ENCODE measurements at places on chromosomes 4 and X.

DNA sequence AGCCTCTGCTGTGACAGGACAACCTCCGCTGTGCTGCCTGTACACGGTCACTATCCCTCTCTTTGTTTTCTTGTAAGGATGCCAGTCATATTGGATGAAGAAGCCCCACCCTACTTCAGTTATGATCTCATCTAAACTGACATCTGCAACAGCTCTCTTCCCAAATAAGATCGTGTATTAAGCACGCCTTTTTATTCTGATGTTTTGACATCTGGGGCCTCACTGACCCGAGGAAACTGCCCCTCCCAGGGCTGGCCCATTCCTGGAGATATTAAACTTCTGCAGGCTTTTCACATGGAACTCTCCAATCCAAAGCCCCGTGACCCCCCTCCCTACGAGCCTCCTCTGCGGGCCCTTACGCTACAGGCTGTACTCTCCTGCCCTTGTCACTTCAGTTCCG lies 232.0 kb downstream of the ARHGAP10 start:
- no peak for DNase-seq

- no peak for DNase-seq
Observed at GRCh38 chrX:39409246-39409917, 608.1 kb downstream of the MID1IP1 start.

DNA sequence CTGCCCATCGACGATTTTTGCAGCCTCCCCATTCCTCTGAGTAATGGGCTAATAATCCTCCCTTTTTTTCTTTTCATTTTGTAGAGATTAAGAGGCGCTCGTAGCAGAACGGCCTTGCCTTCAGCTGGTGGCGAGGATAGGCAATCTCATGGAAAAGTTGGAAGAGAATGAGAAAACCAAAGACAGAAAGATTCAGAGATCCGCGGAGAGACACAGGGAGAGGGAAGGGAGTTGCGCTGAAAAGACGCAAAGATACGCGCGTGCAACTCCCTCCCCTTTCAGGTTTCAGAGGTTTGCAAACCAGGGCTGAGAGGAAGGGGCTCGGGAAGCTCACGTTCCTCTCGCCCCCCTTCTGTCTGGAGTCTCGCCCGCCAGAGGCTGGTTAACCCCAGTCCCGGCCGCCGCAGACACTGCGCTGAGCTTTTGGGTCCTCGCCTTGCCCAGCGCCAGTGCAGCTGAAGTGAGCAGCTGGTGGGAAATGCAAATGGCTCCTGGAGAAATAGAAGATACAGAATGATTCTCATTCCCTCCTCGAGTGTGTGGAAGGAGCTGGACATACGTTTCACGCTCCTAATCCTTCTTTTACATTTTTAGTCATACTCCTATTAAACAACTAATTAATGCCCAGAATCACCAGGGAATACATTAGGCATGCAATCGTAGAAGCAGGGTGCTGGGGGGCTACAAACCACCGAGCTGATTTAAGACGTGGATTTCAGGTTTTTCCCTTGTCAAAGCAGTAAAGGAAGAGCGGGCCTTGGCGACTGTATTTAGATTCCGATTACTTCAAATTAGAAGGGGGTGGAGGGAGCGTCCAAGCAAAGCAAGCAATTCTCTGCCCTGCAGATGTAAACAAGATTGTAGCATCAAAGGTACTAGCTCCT lies 16.6 kb upstream of the PITX2 start:
- DNase-seq: no peak

- DNase-seq: no peak
Observed at GRCh38 chr4:112823156-112823555, 186.2 kb downstream of the LARP7 start.

DNA sequence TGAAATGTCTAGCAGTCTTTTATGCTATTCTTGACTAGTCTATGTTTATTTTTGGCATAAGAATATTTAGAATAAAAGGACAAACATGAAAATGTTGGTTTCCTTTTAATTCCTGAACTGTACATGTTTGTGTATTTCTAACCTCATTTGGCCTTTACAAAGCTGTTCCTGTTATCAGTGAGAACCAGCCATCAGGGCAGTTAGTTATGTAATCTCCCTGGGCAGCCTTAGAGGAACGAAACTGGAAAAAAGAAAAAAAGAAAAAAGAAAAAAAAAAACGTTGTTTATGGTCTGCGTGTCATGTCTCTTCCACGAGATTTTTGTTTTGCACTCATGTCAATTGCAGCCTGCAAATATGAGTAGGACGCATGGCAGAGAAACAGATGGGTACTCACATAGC lies 193.7 kb downstream of the MAGEB5 start:
- no peak for DNase-seq

DNA sequence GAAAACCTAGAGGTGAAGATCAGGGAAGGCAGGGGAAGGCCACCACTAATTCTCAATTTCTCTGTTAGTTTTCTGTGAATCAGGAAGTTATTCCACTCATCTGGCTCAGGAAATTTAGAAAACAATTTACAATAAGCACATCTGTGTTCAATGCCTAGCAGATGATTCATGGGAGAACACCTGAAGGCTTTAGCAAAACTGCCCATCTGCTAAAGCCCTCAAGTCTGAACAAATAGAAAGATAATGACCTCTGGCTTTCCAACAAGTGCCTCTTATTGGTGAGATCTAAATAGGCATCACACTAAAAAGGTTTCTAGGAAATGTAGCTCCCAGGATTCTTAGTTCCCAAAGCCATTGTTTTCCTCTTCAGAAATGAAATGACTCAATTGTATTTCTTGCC lies 122.1 kb upstream of the GNPDA2 start:
- DNase-seq: no peak

- DNase-seq: no peak
Observed at GRCh38 chrX:116862340-116862739, 399.6 kb upstream of the CT83 start.

DNA sequence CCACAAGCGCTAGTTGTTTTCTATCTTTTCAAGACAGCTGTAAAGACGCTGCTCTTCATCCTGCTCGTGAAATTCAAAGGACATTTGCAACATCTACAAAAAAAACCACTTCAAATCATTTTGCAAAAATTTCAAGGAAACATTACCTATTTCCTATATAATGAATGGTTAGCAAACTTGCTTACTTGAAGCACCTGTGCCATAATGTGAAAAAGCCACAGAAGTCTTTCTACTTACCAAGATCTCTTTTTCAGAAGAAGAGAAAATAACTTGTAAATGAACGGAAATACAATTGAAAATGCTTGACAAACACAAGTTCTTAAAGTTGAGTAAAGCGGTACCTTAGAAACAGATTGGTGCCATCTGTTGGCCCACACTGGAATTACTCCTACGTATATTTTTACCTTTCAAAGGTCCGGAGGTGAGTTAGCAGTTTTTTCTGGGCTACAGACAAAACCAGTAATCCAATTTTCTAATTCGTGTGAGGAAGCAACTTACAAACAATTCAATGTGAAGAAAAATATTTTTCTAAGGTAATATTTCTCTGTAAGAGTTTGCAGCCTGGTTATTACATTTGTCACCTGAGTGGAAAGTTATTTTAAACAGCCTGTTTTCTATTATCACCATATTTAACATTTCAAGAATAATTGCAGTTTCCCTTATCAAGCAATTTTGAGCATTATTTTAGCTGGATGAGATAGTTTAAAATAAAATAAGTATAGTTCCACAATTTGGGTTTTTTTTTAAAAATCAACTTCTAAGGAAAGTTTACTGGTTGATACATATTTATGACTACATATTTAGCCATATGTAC lies at the start of gene TLR6:
Gene TLR6, minus strand, starts transcription at position 294 of the 814 bp plus-strand sequence. CDS start 27,344 bp downstream, outside the sequence.
- DNase-seq: no peak

- no peak for DNase-seq
Observed at GRCh38 chr4:82551734-82552133, 10.1 kb downstream of the TMEM150C start.

- DNase-seq: no peak
Observed at GRCh38 chr4:151573945-151574344, 165.0 kb downstream of the FHIP1A start.

DNA sequence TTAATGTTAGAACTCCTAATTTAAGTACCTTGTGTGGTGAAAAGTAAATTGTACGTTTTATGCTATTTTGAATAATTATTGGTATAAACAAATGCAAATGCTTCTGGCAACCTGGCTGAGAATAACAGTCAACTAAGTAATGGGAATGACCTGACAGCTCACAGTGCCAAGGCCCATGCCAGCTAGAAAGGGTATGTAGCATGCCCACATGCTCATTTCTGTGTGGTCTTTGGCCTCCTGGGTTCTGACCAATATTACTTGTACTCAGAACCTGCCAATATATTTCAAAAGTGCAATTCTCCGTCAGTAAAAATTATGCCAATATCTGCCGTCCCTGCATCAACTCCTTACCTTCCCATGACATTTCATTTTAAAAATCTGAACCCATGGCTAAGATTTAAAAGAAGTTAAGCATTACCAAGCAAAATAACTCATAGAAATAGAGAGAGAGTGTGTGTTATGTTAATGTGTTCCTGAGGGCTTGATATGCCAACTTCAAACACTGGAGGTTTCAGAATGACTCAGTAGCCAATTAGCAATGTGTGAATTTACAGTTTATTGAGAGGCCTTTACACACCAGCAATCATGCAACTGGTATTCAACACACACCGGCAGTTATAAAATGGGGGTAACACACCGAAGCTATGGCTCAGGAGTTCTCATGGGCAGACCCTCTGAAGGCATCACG lies 820.8 kb downstream of the FSTL5 start:
- no peak for DNase-seq

DNA sequence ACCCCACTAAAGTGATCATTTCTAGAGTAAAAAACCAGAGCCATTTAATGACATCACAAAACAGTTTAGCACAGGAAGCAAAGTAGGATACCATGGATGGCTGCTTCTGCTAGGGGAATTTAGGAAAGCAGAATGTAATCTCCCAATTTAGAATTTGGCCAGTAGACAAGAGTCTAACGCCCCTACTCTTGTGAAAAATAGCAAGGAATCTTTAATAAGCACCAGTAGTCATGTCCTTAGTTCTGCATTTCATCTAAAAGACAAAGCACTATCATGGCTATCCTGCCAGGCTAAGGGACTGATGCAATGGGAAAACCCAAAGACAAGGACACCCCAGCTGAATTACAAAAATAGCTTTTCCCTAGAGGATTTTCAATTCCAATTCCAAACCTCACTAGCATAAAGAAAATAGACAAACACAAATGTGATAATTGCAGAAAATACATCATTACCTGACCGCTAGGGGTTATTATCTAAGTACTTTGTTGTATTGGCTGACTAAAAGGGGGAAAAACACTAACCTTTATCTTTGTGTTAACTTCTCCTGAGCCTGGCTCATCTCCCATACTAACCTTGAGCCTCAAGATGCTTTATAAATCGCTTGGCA lies 2.6 kb upstream of the AMMECR1 start:
- no peak for DNase-seq

- DNase-seq: no peak
Observed at GRCh38 chrX:150460781-150461180, 97.7 kb downstream of the MAMLD1 start.

GRCh38 chrX:68843992-68844391 lies 15.2 kb downstream of the EFNB1 start:
- no peak for DNase-seq

GRCh38 chr4:123817025-123817688 lies 420.6 kb downstream of the SPRY1 start:
- DNase-seq: no peak

GRCh38 chr4:36140421-36140820 lies 103.9 kb downstream of the ARAP2 start:
- no peak for DNase-seq

- DNase-seq: no peak
Observed at GRCh38 chr4:40909363-40909876, 159.7 kb downstream of the NSUN7 start.

DNA sequence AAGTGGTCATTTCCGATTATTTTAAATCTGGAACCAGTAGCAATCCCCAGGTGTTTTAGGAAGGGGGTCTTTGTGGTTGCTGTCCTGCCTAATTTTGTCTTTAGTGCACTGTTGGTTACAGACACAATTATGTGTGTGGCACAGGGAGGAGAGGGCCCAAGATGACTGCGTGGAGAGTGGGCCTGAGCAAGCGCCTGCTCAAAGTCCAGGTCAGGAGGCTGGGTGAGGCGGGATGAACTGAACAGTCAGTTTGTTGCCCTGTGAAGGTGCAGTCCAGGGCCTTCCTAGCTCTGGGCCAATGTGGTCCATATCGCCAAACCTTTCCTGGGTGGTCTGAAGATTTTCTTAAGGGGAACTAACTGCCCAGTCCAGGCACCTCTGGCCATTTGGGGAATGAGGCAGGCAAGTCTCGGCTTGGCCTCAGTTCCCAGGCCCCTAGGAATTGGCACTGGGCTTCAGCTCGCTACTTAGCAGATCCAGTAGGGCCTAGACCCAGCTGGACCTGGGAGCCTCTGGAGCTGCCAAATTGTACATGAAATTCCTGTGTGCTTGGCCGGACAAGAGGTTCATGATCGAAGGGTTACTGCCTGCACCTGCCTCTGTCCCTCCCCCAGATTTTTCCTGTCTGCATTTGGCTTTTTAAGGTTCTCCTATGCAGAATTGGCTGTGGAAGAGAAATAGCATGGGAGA lies 47.6 kb downstream of the ANAPC4 start:
- no peak for DNase-seq

GRCh38 chr4:35643661-35644060 lies 600.7 kb downstream of the ARAP2 start:
- DNase-seq: no peak

DNA sequence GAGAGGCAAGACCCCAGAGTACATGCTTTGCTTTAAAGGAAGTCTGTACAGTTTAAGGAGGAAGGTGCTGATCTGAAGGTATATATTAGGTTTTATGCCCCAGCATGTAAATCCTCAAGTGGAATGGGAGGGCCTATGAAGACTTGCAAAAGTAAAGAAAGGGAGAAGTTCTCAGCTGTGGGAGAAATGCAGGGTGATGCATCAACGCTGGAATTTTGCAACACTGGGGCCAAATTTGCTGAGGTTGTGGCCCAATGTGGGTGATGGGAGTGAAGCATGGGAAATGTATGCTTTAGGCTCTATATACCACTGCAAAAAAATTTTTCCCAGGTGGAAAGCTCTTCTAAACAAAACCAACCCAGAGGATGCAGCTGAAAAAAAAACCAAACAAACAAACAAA lies 33.8 kb upstream of the GPR174 start:
- DNase-seq: no peak

GRCh38 chrX:49919617-49920016 lies 2.8 kb upstream of the CLCN5 start:
- no peak for DNase-seq

DNA sequence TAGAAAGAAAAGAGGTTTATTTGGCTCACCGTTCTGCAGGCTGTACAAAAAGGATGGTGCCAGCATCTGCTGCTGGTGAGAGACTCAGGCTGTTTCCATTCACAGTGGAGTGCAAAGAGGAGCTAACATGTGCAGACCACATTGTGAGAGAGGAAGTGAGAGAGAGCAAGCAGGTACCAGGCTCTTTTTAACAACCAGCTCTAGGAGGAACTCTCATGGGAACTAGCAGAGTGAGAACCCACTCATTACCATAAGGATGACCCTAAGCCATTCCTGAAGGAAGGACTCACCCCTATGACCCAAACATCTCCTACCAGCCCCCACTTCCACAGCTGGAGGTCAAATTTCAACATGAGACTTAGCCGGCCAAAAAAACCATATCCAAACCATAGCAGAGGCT lies 158.6 kb upstream of the ADGRL3 start:
- no peak for DNase-seq

GRCh38 chr4:168461821-168462220 lies 18.5 kb downstream of the DDX60L start:
- DNase-seq: no peak

GRCh38 chr4:182574706-182575105 lies 331.5 kb downstream of the TENM3 start:
- DNase-seq: no peak

All from stimulated activated CD8-positive, alpha-beta memory T cell treated with anti-CD3 and anti-CD28 coated beads, Interleukin-4, amount 100 ng/mL, for 1 hour (primary cell).